Activated CD8-positive, alpha-beta memory T cell treated with anti-CD3 and anti-CD28 coated beads for 1 hour (primary cell): ENCODE measurements at places on chromosomes 13 and 19.

GRCh38 chr13:89212186-89212585, 1541.0 kb downstream of the SLITRK5 start:
- DNase-seq, result no peak

DNA sequence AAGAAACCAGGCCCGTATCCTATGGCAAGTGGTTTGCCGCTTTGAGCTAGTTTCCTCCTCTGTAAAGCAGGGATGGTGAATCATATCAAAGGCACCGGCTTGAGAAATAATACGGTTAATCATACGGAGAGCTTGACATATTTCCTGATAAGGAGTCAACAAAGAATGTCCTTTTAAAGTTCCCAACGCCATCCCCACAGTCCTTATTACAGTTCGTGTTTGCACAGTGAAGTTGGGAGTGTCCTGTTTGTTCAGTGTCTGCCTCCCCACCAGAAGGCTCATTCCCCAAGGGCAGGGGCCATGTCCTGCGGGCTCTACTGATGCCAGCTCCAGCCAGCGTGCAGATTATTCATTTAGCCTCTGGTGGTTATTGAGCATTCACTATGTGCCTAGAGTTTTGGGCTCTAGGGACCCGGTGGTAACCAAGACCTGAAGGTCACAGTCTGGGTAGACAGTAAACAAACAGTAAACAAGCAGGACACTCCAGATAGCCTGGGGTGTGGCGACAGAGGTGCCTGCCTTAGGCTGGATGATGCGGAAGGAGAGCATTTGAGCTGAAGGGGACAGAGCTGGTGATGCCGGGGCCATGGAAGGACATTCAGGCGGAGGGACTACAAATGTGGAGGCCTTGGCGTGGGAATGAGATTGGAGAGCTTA, 6.3 kb downstream of the GRAMD1A start:
- no peak for DNase-seq

GRCh38 chr19:18558604-18559003, 934 bp downstream of the KXD1 start:
- DNase-seq, result no peak

- no peak for DNase-seq
Measured at GRCh38 chr13:43489233-43489632, 297.5 kb downstream of the ENOX1 start.

GRCh38 chr13:90868321-90868920, 479.1 kb upstream of the MIR17HG start:
- no peak for DNase-seq

DNA sequence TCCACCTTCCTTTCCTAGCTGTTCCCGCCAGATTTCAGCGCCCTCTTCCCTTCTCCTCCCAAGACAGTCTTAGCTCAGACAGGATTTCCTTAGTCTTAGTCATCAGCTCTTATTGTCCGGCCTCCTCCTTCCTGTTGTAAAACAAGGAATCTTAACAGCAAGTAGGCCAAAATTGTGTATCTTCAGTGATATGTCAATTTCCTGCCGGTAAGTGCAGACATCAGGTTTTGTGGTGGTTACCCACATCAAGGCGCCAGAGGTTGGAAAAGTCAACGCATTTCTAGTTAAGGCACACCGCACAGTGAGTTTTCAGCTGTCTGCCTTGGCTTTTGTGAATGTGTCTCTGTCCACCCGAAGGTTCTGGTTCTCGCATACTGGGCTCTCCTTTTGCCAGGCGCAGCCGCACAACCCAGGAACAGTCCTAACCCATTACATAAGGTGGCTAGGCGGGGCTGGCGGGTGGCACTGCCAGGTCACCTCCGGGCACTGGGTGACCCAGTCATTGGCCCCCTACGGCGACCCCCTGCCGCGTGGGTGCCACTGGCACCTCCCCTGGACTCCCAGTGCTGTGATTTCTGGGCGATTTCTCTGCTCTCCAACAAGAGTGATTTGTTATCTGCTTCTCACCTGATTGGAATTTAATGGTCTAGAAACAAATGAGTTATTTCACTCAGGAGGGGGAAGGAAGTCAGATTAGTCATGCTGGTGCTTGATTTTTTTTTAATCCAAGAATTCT, 12.9 kb downstream of the COL4A2 start:
- no peak for DNase-seq

- DNase-seq, result no peak
Measured at GRCh38 chr19:31146015-31146414, 203.2 kb downstream of the TSHZ3 start.

- DNase-seq, result no peak
Measured at GRCh38 chr13:60000081-60000480, 163.6 kb downstream of the DIAPH3 start.

DNA sequence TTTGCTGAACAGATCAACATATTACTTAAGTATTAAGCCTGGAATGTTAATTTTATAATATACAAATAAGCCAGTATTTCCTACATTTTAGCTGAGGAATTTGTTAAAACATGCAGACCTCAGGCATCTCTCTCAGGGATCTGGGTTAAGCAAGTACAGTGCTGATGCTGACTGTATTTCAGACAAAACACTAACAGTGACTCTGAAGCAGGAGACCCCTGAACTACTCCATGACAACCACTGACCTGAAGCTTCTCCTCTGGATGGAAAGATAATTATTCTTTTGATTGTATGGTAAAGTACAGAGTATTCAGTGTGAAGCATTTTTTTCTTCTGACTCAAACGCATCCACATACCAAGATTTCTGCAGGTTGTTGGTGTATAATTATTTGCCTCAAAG, 680.8 kb downstream of the LIG4 start:
- no peak for DNase-seq

DNA sequence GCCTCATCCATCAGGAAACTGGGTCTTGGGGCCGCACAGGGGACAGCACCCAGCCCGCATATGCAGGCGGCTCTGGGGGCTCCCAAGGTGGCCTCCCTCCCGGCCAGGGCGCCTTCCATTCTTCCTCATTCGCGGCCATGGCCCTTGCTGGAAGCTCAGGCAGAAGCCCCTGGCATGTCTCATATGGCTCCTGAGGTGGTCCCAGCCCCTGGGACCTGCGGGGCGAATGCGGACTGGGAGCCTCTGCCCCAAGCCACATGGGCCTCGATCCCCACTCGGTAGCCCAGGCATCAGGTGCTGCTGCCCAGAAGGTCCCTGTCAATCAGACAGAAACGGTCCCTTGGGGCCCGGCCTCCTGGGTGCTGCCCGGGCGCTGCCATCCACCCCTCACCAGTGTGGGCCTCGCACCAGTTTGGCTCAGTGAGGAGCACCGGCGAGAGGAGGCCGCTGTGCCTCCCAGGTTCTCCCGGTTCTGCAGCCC, 301.6 kb downstream of the TEX29 start:
- DNase-seq, result no peak
